ENCODE measurements at places on chromosomes 16 and 17.
A peak's percentile ranks its signal among the peaks of the same experiment; 100 is the strongest.

DNA sequence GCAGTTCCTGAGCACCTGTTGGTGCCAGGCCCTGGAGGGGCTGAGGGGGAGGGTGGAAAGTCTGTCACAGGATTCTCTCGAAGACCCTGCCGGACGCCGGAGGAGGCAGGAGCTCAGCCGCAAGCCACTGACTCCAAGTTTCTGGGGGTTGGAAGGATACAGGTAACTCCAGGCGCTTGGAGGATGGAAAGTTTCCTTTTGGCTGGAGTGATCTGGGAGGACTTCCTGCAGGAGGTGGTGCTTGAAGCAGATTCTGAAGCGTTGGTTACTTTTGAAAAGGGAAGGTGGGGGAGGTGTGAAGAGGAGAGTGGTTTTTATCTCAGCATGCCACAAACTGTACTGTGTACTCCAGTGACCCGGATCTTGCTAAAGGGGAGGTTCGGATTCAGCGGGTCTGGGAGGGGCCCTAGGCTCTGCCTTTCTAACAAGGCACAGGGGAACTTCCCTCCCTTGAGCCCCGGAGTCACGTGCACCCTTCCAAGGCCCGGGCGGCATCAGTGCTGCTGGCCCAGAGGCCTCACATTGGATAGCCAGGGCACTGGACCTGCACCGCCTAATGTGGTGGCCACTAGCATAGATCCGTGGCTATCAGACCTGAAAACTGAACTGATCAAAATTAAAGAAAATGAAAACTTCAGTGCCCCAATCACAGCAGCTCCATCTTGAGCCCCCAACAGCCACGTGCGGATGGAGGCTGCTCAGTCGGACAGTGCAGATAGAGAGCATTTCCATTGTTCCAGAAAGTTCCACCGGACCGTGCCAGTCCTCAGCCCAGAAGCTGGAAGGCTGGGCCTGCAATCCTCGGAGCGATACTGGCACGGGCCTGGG lies 42.2 kb upstream of the GSE1 start:
- peak; percentile 99 for DNase-seq

DNA sequence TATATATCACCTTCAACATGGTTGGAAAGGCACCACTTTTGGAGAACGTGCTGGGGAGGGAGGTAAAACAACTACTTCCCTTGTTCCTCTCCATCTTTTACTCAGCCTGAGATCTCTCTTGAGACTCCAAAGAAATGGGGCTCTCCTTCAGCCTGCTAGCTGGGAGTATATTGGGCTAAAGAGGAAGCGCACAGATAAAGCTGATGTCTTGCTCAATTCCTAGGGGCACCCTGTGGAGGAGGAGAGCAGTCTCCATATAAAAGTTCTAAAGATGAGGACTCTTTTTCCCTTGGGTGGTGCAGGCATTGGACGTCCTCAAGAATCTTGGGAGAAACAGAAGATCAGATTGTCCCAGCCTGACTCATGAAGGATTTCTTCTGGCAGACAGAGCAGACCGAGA lies 4.6 kb upstream of the ETV4 start:
- no peak for DNase-seq

DNA sequence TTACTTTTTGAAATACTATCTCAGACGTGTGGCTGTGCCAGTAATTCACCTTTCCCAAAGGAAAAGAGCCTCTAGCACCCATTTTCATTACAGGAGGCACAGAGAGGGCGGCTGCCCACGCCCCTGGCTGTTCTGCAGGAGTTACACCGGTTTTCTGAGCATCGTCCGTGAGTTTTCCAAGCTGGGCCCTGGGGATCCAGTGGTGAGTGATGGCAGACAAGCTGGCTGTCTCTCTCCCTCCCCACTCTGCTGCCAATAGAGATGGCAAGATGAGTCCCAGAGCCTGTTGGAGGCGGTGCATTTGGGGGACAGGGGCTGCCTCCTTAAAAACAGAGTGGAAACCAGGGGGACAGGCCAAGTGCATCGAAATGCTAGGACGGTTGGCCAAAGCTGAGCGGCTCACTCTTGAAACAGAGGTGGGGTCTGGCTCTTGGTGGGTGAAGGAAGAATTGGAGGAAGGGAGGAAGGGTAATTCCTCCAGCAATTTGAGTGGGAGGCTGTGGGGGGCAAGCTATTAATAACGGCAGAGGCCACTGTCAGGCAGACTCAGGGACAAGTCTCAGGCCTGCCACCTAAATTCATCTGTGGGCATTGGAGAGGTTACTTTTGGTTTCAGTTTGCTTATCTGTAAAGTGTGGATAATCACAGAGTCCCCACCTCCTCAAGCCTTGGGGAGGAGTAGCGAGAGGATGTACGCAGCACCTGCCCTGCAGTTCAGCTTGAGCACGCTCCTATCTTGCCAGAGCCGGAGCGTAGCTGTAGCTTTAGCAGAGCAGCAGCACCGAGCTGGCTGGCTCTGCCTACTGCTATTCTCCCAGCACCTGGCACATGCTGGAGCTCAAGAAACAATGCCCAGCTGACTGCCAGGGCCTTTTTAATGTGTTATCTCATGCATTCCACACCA lies 7.5 kb upstream of the NOS2 start:
- DNase-seq: peak; percentile 74

GRCh38 chr16:1768767-1769401 lies 2.5 kb downstream of the NME3 start:
- no peak for DNase-seq

DNA sequence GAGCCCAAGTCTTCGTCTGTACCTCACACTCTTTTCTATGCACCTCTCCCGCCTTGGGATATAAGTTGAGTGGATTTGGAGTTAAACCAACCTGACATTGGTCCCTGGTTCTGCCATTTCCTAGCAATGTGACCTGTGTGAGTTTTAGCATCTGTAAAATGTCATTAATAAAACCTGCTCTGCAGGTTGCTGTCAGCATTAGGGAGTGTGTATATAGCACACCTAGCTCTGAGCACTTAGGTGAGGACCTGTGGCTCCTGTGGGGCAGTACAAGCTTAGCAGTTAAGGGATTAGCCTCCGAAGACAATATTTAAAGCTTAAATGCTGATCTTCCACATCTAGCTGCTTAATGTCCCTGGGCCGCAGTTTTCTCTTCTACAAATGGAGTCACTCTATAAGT lies 248.0 kb downstream of the TMEM114 start:
- DNase-seq: no peak

- no peak for DNase-seq
Measured at GRCh38 chr16:89837014-89837546, 8.8 kb downstream of the SPIRE2 start.

All from hematopoietic multipotent progenitor cell treated with erythropoietin and hydrocortisone succinate and interleukin-3 and kit ligand, for 6 days (in vitro differentiated cells).